Activated CD4-positive, CD25-positive, alpha-beta regulatory T cell treated with anti-CD3 and anti-CD28 coated beads, Interleukin-2, amount 50 U/mL, for 16 hours (primary cell): ENCODE measurements at places on chromosomes 7 and 10.

GRCh38 chr7:19572566-19572965 is 136.3 kb downstream of the POLR1F start:
- DNase-seq = no peak

DNA sequence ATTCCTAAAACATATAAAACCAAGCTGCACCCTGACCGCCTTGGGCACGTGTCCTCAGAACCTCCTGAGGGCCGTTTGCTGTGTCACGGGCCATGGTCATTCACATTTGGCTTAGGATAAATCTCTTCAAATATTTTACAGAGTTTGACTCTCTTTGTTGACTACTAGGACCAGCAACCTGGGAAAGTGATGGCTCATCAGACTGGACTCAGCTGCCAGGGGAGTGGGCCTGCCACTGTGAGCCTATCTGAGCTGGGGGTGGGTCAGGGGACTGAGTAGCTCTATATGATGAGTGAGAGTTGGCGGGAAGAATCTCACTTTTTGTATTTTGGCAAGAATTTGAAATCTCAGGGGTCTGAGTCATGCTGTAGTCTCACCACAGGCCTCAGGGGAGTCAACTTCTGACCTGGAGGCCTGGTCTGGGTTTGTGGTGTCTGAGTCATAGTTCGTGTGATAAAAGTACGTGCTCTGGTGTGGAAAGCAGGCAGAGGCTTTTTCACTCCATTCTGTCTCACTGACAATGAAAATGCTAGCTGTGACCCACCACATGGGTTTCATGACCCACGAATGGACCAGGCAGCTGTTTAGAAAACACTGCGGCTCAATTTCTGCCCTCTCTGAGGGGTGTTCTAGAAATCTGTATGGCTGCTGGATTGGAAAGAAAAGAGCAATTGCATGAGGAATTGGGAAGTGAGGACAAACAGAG is 4.2 kb upstream of the UPP1 start:
- DNase-seq = peak; percentile 42

DNA sequence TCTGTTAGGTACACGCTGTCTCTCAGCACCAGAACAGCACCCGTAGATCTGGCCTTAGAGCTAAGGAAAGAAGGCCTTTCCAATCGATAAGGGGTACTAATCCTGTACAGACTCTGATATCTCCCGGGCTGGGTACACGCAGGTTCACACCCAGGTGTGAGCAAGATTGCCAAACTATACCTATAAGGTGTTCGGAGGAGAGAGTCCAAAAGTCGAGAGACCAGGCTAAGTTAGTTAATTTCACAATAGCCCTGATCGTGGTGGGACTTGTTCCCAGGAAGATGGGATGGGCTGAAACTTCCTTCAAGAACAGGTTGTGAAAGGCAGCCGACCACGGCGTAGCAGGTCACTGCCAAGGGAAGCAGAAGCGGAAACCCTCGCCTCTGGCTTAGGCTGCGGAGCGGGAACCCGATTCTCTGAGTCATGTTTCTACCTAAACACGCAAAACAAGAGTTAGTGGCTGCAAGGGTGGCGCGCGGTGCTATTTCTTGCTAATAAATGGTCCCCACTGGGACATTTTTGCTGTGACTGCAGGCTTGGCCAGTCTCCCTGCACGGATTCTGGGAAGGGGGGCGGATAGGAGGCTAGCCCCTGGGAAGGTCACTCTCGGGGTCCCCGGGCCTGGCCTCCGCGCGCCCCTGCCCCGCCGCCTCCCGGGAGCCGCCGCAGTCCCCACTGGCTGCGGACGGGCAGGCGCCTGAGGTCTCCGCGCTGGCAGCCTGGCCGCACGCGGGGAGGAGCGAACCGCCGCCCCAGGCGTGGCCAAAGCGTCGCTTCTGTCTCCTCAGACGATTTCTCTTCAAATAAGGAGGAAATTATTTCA is 75.4 kb upstream of the PDSS1 start:
- no peak for DNase-seq

GRCh38 chr10:92761571-92761970 is 71.8 kb downstream of the HHEX start:
- no peak for DNase-seq

GRCh38 chr7:15836041-15836440 is 149.6 kb upstream of the MEOX2 start:
- no peak for DNase-seq

DNA sequence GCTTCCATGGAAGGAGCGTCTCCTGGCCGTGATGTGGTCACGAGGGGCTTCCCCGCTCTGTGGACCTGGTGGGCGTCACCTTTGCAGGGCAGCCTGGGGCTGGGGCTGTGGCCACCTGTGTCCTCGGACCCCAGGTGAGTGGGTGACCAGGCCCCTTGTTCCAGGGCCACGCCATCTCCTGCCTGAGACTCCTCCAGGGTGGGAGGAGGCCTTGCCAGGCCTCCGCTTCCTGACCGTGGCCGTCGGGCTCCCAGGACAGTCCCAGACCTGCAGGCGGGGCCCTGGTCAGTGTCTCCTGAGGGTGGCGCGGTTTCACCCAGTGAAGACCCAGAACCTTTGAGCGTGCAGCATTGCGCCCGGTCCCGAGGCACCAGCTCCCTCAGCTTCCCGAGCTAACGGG is 20.4 kb upstream of the UTF1 start:
- DNase-seq = no peak
